ENCODE measurements at places on chromosomes 4 and X. TPM values are rescaled to one million over a fixed set of nuclear protein-coding genes. Genes with fewer than 3 reads are reported as not detected.

DNA sequence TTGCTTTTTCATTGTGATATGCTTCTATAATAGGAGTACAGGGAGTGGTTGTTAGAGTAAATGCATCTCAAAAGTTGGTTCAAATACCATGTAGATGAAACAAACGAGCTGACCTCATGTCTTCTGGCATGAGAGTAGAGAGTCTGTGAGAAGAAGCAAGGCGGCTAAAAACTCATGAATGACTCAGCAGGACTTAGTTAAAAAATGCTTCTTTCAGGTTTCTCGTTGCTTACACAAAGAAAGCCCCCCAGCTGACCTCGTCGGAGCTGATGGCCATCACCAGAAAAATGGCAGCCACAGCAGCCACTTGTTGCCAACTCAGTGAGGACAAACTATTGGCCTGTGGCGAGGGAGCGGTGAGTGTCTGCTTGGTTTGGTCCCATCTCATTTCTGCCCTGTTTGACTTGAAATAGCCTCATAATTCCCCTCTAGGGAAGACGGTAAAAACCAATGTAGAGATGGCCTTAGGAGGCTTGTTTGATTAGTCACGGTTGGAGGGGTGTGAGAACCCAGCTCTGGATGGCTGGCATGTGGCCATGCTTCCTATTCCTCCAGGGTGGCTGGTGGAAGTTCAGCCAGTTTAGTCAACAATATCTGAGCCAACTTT, 14.5 kb downstream of the AFP start:
- no peak for DNase-seq

GRCh38 chrX:43631841-43632240, 24.3 kb upstream of the MAOA start:
- DNase-seq, result no peak

DNA sequence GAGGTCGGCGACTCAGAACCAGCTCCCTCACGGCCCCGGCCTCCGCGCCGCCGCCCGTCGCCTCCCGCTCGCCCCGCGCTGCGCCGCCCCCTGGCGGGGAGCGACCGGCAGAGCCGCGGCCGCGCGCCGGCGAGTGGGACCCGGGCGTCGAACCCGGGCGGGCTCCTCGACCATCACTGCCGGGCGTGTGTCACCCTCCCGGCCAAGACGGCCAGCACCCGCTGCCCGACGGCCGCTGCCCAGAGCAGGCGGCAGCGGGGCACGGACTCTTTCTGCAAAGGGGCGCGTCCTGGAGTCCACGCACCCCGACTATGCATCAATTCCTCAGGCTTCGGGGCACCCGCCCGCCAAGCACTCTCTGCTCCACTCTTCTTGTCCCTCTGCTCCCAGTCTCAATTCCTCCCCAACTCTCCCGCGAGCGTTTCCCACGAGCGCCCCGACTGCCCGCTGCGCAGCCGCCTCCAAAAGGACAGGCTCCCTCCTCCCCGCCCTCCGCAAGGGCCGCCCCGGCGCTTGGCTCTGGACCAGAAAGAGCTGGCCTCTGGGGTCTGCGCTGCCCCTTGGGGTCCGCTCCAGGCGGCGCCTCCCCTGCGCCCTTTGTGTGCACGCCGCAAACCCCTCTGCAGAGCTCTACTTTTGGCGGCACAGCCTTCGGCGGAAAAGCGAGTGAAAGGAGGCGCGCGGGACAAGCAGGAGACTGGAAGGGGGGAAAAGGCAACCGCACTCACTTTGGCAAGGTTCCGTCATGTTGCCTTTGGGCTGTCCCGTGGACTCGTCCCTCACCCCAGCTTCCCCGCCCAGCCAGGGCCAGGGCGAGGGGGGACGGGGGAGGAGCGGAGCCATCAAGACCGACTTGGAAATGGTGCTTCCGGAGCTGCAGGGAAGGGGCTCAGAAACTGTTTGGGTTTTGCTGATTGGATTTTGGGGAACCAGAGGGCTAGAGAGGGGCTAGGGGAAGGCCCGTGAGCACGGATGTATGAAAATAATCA, 1.0 kb downstream of the PDE5A start:
- DNase-seq, result peak; percentile 35

- no peak for DNase-seq
These were observed 84.9 kb upstream of the TET2 start for GRCh38 chr4:105061731-105062130.

GRCh38 chr4:173652283-173652931, 122.4 kb upstream of the HAND2 start:
- DNase-seq, result no peak

The TLR6 gene
- 17.3 TPM for total RNA-seq

DNA sequence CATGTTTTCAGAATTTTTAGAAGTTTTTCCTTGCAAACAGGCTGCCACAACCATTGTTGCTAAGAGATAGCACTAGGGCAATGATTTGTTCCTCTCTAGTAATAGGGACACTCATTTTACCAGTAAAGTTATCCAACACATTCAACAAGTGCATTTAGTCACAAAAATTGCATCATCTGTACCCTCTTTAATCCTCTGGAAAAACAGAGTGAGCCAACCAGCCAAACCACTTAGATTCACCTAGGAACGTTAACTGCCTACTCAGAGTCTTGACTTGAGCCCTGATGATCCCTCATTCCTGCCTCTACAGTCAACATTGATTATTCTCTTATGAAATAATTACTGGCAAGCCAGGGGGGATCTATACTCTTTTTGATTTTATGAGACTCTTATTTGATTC, 17.0 kb upstream of the ADGRA3 start:
- no peak for DNase-seq

DNA sequence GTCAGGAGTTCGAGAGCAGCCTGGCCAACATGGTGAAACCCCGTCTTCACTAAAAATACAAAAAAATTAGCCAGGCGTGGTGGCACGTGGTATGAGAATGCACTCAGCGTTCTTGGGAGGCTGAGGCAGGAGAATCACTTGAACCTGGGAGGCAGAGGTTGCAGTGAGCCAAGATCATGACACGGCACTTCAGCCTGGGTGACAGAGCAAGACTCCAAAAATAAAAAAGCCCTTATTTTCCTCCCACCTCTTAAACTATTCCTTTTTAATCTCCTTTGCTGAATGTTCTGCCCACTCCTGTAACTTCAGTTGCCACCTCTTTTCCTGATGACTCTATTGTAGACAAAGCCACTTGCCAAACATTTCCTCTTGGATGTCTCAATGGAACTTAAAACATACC, 72.6 kb downstream of the TAF1 start:
- DNase-seq, result peak; percentile 5

The BEX3 gene
- total RNA-seq, result 310 TPM

The ADH4 gene
- not detected for total RNA-seq

- DNase-seq, result no peak
These were observed 195.0 kb upstream of the HS3ST1 start for GRCh38 chr4:11623726-11624037.

- no peak for DNase-seq
These were observed 1146.2 kb downstream of the RPA4 start for GRCh38 chrX:98029861-98030260.

DNA sequence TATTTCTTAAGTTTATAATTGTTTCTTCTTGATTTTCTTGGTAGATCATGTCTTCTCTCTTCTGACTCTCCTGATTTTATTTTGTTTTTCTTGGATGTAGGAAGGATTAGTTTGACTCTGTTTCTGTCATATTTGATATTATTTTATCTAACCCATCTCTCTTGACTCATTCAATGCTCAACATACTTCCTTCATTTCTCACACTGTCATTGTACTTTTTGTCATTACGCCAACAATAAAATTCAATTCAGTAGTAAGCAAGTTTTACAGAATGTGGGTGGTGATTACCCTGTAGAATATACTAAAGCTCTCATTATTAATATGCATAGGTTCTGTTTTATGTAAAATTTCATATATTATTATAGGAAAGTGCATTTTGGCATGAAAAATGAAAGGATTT, 1303.0 kb upstream of the AGA start:
- no peak for DNase-seq

The NLRP2B gene
- total RNA-seq, result not detected

DNA sequence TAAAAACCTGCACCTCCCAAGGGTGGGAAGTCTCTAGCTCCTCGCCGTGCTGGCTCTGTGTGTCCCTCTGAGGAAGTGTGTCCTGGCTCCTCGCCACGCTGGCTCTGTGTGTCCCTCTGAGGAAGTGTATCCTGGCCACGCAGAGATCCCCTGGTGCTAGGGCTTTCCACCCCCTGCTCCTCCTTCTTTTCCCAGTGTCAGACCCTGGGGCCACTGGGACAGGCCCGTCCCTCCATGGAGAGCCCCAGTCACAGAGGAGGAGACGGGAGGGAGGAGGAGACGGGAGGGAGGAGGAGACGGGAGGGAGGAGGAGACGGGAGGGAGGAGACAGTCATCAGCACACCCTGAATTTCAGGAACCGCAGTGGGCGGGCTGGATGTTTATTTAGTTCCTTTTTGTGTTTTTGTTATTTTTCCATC, 53.8 kb upstream of the HGFAC start:
- no peak for DNase-seq

All from NCI-H460 (cell line).